ENCODE measurements at places on chromosomes 3 and 15.

GRCh38 chr3:194494951-194495374 lies 8.2 kb upstream of the ATP13A3 start:
- DNase-seq = no peak

- no peak for DNase-seq
These were observed 424.7 kb upstream of the THBS1 start for GRCh38 chr15:39156166-39156565.

- DNase-seq = no peak
These were observed 270.5 kb upstream of the TBC1D5 start for GRCh38 chr3:18012933-18013332.

DNA sequence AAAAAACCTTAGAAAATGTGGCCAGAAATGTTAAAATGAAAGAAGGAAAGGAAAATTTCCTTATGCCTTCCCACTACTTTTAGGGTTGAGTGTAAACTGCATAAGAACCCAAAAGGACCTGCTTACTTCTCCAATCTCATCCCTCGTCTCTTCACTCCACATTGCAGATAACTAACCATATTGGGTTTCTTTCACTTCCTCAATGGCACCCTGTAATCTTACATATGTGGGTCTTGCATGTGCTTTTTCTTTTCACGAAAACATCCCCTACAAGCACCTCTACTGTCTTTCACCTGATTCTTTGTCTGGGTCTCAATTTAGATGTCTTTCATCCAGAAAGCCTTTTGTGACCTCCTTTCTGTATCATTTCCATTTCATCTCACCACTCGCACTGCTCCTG lies 23.1 kb downstream of the EOMES start:
- DNase-seq = no peak

DNA sequence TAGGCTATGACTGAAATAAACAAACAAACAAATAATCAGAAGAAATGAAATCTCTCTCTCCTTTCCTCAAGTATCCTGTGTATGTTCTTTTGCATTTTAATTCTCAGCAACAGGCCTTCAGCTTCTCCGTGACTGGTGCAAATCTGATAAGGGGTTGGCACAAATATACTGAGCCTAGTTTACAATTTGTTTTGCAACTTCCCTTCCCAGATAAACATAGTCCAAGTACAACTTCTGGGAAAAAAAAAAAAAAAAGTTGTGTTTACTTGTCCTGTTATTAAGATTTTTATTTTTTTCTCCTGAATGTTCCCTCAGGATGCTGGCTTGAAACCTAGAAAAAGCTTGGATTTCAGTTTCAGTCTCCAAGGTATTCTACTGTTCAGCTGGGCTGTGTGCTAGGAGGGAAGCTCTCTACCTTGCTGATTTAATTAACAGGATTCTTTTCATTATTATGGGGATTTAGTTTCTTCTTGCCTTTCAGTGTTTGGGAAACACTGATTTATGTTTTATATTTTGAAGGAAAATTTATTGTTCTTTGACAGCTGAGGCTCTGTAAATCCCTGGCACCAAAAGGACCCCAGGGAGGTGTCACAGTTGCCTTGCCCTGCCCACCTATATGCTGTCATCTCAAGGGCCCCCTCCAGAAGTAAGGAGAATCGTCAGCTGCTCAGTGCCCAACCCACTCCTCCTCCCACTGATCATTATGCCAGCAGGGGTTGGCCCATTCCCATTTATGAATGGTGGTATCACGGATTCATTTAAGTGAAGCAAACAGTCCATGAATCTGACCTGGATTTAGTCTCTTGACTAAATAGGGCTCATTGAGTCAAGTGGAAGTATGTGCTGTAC lies 185.2 kb downstream of the MEIS2 start:
- no peak for DNase-seq

DNA sequence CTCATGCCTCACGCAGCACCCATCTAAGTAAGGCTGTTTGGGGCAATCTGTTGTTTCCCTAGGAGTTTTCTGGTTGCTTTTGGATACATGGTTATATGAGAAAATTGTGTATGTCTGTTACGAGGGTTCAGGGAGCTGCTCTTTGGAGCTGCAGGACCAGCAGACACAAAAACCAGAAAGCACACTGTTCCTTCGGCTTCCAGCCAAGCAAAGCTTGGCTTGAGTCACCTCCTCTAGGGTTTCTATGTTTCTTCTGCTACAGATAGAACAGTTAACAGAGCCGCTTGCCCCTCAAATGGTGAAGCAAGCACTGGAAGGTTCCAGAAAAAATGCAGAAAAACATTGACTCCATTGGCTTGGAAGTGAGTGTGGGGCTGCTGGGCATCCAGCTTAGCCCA lies 49.2 kb upstream of the CTDSPL start:
- DNase-seq = no peak

DNA sequence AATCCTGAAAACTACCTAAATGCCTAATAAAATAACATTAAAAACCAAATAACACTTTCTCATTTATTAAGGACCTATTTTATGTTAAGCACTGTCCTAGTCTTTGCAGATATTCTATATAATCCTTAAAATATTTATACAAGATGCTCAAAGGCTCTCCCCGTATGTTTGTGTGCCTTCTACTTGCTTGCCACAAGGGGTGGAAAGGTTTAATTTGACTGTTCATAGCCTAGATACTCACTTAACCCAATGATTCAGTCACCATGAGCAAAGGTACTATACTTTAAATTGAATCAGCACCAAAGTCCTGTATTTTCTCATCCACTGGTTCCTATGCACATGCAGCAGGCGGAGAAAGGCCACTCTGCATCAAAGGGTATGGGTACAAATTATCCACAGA lies 32.0 kb downstream of the LSAMP start:
- no peak for DNase-seq

DNA sequence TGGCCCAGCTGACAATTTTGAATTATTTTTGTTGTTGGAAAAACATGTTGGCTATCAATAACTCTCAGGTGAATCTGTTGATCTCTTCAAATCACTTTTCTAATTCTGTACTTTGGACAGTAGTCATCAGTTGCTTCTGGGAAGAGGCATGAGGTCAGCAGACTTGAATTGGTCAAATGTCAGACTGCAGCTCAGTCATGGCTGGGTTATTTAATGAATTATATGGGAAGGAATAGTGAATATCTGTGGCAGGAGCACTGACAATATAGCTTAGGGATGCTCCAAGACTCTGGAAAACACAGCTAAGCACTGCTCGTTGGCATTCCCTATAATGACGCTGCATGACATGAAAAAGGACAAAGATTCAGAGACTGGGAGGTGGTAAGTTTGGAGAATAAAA lies 98.8 kb upstream of the GAP43 start:
- DNase-seq = no peak

DNA sequence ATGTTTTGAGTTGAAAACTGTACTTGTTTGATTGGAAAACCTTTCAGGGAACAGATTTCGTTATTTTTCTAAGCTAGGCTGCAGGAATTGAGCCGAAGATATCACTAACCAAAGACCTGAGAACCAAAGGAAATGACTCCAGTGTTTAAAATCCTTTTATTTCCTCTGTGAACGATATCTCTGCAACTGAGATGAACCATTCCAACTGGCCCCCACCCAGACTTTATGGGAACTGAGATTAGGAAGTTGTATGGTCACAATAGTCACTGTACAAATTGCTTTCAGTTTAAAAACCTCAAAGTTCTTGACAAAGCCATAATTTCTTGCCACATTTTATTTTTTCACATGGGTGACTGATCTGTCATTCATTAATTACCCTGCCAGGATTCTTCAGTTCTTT lies 232.4 kb downstream of the RBMS3 start:
- no peak for DNase-seq

- no peak for DNase-seq
These were observed 67.3 kb downstream of the FILIP1L start for GRCh38 chr3:100046986-100047385.

GRCh38 chr3:12910356-12911099 lies 69.2 kb upstream of the RPL32 start:
- DNase-seq = peak; percentile 69

- DNase-seq = no peak
These were observed 87.7 kb upstream of the DPH6 start for GRCh38 chr15:35633677-35634076.

- no peak for DNase-seq
These were observed 54.4 kb downstream of the ISG20 start for GRCh38 chr15:88693191-88693590.

DNA sequence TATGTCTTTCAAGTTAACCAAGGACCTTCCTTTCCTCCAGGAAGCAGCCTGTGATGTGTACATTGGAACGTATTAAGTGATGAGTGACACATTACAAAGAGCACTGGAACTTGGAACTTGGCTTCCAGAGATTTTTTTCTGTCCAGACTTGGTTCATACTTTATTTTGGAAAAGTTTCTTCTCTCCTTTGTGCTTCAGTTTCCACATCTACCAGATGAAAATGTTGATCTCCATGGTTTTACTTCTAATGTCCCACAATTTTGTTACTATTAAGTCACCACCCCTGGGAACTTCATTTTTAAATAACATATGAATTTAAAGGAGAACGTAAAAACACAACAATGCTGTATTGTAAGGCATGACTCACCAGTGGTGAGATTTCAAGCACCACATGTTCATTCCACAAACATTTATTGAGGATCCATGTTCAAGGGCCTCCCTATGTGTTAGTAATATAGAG lies 290.7 kb upstream of the LMCD1 start:
- no peak for DNase-seq

DNA sequence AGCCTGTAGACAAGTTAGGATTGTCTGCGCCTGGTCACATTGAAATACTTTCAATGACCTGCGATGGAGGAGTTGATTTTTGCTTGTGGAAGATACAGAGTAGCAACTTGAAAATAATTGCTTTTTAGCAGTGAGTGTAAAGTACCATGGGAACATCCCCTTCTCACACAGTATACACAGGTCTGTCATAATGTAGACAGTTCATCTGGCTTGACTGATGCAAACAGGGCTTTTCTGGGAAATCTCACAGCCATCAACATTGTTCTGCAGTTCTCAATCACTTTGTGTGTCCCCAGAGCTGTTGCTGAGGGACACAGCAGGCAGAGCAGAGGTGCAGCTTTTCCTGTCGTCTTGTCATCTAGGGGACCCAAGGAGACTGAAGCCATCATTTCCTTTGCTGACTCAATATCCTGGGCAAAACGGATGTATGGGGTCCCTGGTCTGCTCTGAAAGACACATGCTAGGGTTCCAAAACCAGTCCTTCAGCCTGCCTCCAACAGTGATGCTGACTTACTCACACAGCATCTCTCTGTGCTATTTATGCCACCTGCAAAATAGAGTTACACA lies 5.3 kb upstream of the REC114 start:
- no peak for DNase-seq

DNA sequence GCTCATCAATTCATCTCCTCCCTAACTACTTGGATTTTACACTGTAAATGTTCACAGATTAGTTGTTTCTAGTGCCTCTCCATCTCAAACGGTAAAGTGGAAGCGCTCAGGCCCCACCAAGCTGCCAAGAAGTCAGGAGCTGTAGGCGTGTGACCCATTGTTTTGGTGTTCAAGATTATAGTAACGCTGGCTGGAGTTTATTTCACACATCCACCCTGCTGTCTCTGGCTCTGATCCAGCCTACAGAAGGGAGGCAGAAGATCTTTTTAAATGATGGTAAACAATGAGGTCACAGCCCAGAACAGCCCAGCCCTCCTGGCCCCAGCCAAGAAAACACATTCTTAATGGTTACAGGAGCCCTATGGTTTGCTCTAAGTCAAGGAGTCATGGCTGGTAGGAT lies 25.7 kb upstream of the GALNT15 start:
- no peak for DNase-seq

DNA sequence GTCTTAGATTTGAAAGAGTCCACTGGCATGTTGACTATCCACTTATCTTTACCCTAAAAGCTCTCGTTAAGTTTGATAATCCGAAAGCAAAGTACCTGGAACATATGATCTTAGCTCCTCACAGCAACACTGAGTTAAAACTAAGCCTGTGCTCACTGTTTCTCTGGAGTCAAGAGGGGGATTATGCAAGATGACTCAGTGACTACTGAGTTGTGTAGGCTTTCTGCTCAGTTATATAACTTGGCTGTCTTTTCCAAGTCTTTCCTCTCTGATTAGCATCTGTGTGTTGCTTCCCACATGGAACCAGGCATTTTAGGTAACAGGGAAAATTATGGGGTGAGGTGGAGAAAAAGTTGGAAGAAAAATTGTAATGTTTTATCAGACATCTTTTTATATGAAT lies 31.2 kb upstream of the MYO5C start:
- DNase-seq = no peak

- DNase-seq = no peak
These were observed 2.9 kb downstream of the LTK start for GRCh38 chr15:41510728-41511127.

DNA sequence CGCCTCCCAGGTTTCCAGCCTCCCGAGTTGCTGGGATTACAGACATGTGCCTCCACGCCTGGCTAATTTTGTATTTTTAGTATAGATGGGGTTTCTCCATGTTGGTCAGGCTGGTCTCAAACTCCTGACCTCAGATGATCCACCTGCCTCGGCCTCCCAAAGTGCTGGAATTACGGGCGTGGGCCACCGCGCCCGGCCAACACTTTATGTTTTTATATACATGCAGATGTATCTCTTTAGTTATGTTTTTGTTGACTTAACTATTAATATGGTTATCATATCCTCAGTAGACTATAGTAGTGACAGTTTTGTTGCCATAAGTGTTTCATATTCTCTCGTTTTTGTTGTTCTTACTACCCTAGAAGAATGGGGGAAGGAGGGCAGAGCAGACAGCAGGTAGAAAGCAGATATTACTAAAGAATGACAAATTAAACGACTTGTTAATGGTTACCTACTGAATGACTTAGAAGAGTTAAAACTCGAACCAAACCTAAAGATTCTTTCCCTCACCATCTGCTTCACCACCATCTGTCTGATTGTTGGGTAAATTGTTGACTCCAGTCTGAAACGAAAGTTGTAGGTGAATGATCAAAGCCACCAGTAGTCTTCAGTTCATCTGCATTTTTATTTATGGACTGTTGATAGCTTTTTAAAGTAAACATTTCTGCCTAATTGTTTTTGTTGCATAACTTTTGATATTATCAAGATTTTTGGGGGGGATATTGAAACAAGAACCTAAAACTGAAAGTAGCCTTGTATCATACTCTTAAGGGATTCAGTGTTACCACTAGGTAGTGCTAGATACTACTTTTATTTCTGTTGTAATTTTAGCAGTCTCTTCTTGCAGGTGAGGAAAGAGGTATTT lies 89.3 kb downstream of the RASA2 start:
- DNase-seq = no peak

- no peak for DNase-seq
These were observed 65.5 kb upstream of the C3orf49 start for GRCh38 chr3:63753567-63753966.

GRCh38 chr3:179158336-179159039 lies 10.3 kb downstream of the PIK3CA start:
- DNase-seq = no peak

- no peak for DNase-seq
These were observed 63.3 kb downstream of the ABTB1 start for GRCh38 chr3:127735767-127736693.

- DNase-seq = no peak
These were observed 6.3 kb downstream of the PXYLP1 start for GRCh38 chr3:141237701-141238521.

GRCh38 chr15:69939513-69940440 lies 157.9 kb downstream of the TLE3 start:
- peak; percentile 83 for DNase-seq

Data from posterior cingulate gyrus (tissue), 11 donors.